ENCODE measurements at places on chromosomes 7 and 10.

- DNase-seq, result no peak
Measured at GRCh38 chr10:86105640-86106039, 261.0 kb downstream of the GRID1 start.

- DNase-seq, result no peak
Measured at GRCh38 chr7:46571996-46572395, 650.9 kb upstream of the IGFBP3 start.

DNA sequence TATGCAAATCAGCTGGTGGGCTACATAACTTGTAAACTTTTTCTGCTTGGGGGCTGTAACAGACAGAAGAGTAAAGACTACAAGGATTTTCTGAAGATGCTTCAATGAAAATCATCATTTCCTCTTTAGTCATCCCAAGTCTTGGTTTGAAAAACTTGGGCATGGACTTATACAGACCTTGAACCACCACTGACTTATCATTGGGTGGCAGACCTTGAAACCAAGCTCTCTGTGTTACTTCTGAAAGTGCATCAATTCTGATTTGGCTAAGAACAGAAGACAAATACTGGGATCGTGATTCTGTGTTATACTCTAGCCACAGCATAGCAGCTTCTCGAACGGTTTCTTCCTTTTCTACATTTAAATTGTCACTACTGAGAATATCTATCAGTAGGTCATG lies 21.3 kb downstream of the KBTBD2 start:
- no peak for DNase-seq

DNA sequence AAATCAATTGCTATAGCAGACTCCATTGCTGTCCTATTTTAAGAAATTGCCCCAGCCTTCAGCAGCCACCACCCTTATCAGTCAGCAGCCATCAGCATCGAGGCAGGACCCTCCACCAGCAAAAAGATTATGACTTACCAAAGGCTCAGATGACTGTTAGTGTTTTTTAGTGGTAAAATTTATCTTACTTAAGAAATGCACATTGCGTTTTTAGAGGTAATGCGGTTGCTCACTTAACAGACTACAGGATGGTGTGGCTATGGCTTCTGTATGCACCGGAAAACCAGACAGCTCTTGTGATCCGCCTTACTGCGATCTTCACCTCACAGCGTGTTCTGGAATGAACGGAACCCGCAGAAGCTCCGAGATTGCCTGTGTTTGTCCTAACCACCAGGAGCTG lies 58.1 kb downstream of the WDR37 start:
- DNase-seq, result no peak

DNA sequence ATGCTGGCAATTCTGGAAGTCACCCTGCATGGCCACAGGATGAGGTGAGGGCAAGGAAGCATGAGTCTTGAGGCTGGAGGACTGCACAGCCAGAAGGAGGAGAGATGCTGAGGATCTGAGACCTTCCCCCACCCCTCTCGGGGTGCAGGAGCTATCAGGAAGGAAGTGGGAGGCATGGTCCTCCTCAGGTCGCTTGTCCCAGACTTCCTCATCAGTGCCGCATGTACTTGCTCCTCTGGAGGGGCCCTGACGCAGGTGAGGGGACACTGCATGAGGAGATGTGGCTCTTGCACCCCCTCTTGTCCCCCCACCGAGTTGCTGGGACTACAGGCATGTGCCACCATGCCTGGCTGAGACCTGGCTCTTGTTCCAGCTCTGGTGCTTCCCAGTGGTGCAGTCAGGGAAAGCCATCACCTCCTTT lies 5.7 kb upstream of the ZMIZ1 start:
- DNase-seq, result peak; percentile 46

- DNase-seq, result no peak
Measured at GRCh38 chr7:144513334-144513733, 109.8 kb upstream of the NOBOX start.

DNA sequence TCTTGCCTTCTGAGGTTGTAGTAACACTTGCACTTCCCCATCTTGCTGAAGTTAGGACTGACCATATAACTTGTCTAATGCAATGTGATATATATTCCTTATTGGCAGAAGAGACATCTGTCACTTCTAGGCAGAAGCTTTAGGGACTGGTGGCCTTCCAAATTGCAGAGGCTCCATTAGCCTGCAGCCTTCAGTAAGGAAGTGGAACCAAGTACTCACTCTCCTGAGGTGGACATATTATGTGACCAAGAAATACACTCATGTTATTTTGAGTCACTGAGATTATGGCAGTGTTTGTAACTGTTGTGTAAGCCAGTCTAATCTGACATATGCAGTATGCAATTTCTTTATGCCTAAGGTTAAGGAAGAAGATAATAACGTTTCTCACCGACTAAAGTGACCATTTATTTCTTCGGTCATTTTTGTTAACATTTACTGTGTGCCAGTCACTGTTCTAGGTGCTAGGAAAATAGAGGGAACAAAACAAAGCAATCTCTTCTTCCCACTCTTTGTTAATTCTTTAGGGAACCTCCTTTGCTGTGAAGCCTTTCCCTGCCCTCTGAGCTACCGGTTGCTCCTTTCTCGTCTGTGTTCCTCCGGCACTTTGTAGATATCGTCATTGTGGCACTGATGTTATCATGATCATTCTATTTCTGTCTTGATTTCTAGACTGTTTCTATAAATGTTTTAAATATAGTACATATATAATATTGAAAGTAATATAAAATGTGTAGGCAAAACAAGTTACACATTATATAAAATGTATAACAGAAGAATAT lies 52.9 kb upstream of the HBP1 start:
- DNase-seq, result no peak

GRCh38 chr10:69941730-69942129 lies 110.9 kb upstream of the MACROH2A2 start:
- DNase-seq, result no peak

All from upper lobe of right lung (tissue), 1 donor.